ENCODE measurements at places on chromosomes 7 and 10.

GRCh38 chr7:140901941-140902302, 22.8 kb downstream of the BRAF start:
- no peak for DNase-seq

- no peak for DNase-seq
Observed at GRCh38 chr7:48419401-48419800, 248.1 kb downstream of the ABCA13 start.

- no peak for DNase-seq
Observed at GRCh38 chr7:45219801-45220435, 62.3 kb downstream of the RAMP3 start.

- DNase-seq = no peak
Observed at GRCh38 chr10:59877191-59877671, 29.1 kb downstream of the CCDC6 start.

- no peak for DNase-seq
Observed at GRCh38 chr10:22764639-22765038, 50.3 kb upstream of the PIP4K2A start.

DNA sequence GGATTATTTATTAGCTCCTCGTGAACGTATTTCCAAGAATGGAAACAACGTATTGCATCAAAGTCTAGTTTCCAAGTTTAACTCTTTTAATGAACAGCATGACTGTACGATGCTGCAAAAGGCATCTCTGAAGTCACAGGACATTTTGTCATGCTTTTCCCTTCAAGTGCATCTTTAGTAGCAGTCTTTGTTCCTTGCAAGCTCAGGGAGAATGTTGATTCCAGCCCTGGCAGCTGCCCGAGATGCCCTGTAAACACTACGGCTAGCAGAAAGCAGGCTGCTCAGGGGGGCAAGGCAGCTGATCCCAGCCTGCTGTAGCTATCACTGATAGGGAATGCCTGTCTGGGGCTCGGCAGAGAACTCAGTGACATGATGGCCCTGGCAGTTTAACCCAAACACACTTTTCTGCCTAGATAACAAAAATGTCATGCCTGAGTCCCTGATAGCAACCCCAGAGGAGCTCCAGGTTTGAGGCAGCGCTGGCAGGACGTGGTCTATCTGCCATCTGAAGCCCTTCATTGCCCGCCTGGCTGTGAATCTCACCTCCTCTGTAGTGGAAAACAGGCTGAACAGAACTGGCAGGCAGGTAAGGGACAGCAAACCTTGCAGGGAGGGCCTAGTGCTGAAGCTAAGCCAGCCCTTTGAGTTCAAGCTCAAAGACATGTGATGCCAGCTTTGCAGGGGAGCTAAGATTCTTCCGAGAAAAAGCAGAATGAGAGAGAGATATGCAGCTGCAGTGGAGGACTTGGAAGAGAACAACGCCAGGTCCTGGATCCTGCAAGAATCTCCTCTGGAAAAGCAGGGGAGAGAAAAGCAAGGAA, 264.6 kb downstream of the SNX10 start:
- DNase-seq = no peak

DNA sequence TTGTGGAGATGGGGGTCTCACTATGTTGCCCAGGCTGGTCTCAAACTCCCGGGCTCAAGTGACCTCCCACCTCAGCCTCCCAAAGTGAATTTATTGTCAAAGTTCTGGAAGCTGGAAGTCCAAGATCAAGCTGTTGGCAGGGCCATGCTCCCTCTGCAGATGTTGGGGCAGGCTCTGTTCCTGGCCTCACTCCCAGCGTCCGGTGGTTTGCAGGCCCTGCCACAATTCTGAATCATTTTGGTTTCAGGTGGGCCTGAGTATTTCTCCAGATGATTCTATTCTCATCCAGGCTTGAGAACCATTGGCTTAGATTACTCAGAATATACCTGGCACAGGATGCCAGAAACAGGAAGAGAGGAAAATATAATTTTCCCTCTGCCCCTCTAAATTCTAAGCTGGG, 737.4 kb downstream of the TNS3 start:
- DNase-seq = no peak

GRCh38 chr7:151046603-151047573, 1.4 kb upstream of the ASIC3 start:
- DNase-seq = no peak

GRCh38 chr10:58820861-58821751, 308.4 kb downstream of the BICC1 start:
- DNase-seq = peak; percentile 90

DNA sequence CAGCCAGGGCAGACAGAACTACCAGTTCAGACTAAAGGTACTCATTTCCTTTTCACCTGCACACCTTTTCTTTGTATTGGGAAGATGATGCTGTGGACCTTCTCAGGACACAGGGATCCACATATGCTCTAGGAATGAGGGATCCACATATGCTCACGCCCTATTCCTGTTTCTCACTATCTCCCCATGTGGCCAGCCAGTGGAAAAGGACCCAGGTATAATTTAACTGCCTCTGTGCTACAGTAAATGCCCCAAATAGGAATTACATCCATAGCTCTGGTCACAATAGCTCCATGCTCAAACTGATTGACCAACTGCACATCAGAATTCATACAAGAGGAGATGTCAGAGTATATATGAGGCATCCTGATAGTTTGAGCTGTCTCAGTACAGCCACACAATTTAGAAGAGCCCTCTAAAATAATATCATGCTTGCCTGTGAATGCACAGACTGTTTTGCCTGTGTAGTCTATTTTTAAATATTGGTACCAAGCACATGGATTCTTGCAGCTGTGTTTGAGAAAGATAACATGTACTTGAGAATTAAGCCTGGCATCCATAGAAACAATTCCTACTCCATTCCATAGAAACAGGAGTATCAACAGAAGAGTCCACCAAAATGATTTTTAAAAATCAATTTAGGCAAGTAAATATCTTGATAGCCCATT, 43.7 kb downstream of the CTTNBP2 start:
- no peak for DNase-seq

DNA sequence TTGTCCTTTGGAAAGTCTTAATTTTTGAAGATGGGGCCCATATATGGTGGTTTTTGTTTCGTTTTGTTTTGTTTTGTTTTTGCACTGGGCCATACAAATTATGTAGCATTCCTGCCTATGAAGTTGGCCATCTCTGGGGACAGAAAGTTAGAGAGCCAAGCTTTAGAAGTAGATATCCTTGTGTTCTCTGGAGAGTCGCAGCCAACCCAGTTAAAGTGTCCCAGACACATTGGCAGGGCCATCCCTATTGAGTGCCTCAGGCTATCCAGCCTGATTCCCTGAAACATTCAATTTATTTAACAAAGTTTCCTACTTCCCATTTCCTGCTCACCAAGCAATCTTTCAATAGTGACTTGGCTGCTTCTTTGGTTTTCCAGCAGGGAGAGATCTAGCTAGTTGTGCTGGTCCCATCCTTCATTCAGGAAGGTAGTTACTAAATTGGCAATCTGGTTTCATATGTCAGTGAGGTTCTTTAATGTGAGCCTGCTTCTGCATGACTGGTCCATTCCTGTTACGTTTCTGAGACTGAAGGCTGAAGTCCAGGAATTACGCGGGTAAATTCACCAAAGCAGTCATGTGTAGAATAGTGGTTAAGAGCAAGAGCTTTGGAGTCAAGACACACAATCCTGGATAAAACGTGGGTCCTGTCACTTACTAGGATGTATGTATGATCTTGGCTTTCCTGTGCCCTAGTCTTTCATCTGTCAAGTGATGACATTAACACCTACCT, 49.3 kb upstream of the HBP1 start:
- no peak for DNase-seq

- DNase-seq = no peak
Observed at GRCh38 chr7:100613412-100614175, 1.3 kb downstream of the MOSPD3 start.

DNA sequence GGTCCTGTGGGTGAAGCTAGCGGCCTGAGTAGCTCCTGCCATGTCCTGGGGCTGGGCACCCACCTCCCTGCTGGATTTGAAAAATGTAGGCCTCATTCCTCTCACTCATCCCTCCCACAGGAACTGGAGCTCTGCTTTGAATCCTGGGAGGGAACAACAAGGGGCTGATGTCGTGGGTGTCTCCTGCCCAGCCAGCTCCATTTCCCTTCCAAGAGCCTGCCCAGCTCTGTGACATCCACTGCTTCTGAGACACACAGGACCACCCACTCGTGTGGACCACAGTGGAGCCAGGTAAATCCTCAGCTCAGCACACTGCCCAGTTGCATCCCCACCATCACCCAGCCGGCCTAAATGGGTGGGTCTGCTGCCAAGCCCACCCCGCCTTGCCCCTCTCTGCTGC, 579.2 kb downstream of the GRID1 start:
- no peak for DNase-seq

GRCh38 chr10:78229489-78229888, 195.8 kb downstream of the RPS24 start:
- no peak for DNase-seq

DNA sequence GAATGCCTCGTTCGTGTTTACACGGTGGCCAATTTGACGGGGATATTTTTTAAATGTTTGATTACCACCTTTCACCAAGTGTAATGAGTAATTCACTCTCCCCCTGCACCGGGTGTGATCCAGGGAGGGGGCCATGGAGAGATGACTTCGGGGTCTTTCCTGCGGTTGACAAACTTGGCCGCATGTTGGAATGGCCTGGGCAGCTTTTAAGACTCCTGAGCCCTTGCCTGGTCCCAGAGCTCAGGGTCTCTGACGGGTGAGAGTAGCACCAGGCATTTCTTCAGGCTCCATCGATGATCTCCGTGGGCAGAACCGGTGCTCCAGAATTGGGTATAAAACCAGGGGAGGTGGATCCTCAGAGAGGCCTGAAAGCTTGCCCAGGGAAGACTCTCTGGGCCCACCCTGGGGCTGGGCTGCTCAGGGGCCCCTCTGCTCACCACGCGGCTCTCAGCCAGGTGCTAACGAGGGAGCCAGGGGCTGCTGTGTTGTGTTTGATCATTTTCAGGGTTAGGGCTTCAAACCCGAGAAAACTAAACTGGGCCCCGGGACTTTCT, 882 bp downstream of the ZNF282 start:
- DNase-seq = no peak

GRCh38 chr7:151249034-151249731, 689 bp upstream of the SMARCD3 start:
- DNase-seq = no peak

- no peak for DNase-seq
Observed at GRCh38 chr10:132484922-132485321, 52.7 kb upstream of the INPP5A start.

GRCh38 chr10:65320236-65321026, 1605.4 kb upstream of the LRRTM3 start:
- DNase-seq = no peak

DNA sequence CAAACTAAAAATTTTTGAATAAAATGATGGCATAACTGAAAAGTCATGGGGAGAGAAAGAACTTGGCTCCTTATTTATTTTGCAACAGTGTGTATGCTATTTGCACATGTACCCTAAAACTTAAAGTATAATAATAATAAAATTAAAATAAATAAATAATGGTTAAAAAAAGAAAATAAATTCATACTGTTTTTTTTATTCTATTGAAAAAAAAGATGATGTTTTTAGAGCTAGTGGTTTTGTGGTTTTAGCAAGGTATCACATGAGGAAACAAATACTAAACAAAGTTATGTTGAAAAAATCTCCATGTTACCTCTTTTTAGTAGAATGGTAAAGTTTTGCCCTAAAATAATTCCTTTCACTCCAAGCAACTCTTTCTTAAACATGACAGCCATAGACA, 26.2 kb downstream of the TMEM168 start:
- DNase-seq = no peak

DNA sequence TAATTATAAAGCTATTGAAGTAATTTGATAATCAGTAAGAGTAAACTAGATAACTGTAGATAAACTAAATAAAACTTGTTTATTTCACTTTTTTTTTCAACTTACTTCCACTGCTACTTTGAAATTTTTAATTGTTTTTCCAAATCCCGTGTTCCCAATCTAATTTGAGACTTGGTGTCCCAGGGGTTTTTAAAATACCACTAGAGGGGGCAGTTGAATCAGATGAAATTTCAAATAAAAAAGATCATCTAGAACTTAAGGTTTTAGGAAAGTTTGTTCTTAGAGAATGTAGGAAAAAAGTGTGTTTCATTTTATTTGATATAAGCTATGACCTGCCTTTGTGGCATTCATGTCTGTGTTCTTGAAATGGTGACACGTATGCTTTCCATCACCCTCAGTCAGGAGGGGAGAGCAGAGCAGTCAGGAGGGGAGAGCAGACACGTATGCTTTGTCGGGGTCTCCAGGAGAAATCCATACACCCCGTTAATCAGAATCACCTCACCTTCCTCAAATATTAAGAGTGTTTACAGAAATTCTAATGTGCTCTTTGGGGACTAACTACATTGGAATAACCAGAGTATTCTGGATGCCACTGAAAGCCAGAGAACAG, 49.9 kb downstream of the C10orf67 start:
- no peak for DNase-seq

GRCh38 chr10:55174419-55174818, 373.4 kb upstream of the PCDH15 start:
- DNase-seq = no peak

- DNase-seq = no peak
Observed at GRCh38 chr7:71271203-71271602, 139.3 kb downstream of the GALNT17 start.

DNA sequence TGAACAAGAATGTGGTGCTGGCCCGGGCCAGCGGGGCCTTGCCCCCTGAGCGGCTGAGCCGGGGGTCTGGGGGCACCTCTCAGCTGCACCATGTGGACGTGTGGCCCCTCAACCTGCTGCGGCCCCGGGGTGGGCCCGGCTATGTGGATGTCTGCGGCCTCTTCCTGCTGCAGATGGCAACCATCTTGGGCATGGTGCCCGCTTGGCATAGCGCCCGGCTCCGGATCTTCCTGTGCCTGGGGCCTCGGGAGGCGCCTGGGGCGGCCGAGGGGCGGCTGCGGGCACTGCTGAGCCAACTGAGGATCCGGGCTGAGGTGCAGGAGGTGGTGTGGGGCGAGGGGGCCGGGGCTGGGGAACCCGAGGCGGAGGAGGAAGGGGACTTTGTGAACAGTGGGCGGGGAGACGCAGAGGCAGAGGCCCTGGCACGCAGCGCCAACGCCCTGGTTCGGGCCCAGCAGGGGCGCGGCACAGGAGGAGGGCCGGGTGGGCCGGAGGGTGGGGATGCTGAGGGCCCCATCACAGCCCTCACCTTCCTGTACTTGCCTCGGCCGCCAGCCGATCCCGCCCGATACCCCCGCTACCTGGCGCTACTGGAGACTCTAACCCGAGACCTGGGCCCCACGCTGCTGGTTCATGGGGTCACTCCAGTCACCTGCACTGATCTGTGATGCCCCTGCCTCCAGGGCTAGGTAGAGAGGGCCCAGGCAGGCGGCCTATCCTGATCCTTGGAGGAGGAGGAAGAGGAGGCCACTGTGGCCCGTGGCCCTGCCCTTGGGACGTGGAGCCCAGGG, 1.1 kb upstream of the TRIP6 start:
- no peak for DNase-seq

DNA sequence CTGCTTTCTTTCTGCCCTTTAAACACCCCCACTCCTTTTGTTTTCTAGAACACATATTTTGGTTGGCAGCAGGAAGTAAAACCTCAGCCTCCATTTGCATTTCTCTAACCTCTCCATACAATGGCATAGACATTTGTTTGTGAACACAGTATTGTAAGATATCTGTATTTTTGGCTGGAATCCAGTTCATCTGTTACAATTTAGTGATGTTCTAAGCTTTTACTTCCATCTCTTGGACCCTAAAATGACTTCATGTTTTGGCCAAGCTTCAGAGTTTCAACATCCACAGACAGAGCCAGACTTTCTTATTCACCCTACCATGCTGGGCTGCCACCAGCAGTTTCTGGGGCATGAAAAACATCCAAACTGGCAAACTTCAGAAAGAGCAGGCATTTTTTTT, 21.1 kb upstream of the AUTS2 start:
- no peak for DNase-seq

Data from HFF-Myc (cell line).